ENCODE measurements at places on chromosomes 7 and 10.

GRCh38 chr10:28676326-28676967, 874 bp upstream of the BAMBI start:
- no peak for DNase-seq

GRCh38 chr7:142177869-142178268, 66.4 kb downstream of the MGAM2 start:
- no peak for DNase-seq

GRCh38 chr7:11633310-11633709, 198.7 kb downstream of the THSD7A start:
- DNase-seq, result no peak

GRCh38 chr10:29555091-29555745, 79.6 kb downstream of the SVIL start:
- DNase-seq, result no peak

DNA sequence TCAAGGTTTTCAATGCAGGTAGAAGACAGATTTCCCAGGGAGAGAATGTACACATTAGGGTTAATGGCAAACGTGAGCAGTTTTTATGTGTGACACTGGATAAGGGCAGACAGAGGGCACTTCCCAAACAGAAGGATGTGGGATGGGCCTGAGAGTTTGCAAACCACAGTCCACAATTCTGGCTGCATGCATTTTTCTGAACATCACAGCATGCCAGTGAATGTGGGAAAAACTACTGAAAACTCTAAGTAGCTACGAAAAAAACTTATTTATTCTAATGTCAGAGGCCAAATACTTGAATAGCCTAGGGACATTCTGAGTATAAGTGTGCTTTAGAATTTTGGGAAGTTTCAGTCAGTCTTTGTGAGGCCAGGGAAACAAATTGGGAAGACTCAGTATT, 145.9 kb downstream of the NRCAM start:
- no peak for DNase-seq

GRCh38 chr10:43040482-43041256, 36.2 kb upstream of the RET start:
- no peak for DNase-seq

DNA sequence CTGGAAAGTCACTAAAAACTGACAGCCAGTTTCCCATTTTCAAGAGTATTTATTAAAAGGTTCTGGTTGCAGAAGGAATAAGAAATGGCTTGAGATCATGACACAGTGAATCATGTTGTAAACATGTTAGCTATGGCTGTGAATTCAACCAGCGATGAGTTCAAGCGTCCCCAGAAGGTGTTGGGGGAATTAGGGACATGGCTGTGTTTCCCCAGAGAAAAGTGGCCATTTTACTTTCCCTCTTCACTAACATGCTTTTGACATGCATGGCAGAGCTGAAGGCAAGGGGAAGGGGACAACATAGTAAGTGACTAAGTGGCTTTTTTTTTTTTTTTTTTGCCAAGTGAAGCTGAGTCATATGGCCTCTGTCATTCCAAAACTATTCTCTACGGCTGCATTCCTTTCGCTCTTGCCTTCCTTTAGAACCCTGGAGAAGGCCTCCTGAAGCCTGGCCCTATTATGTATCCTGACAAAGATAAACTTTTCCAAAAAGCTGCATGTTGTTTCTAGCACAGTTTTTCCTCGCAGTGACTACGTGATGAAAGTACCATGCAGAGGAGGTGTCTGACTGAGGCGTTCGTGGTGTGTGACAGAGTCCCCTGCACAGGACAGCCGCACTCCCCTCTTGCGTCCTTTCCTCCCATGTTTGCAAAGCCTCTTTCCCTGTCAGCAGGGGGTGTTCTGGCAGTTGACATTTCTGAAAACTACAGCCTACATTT, 46.9 kb downstream of the EGFR start:
- no peak for DNase-seq

- no peak for DNase-seq
These were observed 39.4 kb upstream of the ARHGAP21 start for GRCh38 chr10:24762966-24763623.

- DNase-seq, result no peak
These were observed 29.8 kb downstream of the MTURN start for GRCh38 chr7:30164567-30164966.

DNA sequence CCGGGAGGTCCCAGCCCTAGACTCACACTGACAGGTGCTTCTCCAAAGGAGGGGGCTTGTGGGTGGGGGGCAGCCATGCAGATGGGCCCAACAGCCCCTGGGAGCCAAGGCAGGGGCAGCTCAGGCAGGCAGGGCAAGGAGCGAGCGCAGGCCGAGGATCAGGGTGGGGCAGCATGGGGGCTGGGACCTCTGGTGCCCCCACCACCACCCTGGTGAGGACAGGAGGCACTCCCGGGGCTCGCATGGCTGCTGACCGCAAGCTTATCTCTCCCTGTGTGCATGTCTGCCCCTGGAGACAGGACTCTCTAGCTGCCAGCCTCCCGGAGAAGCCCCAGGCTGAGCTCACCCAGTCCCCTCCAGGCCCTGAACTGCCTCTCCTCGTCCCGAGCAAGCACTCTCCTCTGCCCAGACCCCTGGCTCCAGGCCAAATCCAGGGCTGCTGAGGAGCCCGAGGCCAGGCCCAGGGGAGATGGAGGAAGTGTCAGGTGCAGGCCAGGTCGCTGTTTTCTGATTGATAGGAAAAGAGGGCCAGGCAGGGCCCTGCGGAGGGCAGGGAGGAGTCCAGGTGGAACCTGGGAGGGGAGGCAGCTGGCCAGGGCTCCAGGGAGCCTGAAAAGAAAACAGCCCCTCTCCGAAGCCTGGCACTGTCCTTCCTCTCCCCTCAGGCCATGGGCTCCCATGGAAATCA, 39.0 kb downstream of the PDGFA start:
- no peak for DNase-seq

DNA sequence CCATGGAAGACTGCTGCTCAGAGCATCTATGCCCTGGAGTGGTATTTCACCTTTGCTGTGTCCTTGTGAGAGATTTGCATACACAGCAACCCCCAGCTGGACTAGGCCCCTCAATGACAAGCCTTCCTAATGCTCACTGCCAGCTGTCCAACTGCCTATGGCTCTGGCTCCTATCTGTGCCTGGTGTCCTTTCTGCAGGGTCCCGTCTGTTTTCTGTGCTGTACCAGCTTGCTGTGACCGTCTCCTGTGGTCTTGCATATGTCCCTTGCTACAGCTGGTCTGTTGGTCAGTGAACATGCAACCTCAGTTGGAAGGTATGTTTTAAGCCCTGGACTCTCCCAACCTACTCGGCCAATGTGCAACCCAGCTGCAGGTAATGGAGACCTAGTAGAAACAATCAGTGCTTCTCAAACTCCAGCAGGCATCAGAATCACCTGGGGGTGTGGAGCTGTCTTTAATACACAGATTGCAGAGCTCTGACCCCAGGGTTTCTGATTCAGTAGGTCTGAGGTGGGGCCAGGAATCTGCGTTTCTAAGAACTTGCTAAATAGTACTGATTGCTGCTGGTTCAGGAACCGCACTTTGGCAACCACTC, 306.4 kb upstream of the ZNF32 start:
- no peak for DNase-seq

DNA sequence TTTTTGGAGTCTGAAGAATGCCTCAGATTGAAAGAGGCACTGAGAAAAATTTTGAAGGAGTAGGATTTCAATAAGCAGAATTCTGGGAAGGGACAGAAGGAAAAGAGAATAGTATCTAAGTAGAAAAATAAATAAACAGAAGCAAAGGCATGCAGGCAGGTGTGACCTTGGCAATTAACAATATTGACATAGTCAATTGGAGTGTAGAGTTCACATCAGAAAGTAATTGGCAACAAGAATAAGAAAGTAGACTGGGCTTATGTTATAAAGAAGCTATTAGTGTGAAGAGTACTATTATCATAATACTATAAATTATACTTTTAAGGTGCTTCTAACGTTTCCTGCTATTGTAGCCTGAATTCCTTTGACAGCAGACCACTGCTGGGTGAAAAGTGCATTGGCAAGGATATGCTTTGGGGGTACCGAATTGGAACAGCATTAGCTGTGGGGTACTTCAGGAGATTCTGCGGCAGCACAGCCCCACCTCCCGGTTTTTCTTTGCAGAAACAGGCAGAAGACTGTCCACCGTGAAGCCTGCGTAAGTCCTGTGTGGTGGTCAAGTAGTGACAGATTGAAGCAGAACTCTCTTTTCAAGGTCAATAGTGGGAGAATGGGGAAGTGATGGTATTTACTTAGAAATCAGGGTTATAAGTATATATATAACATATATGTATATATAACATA, 357.0 kb downstream of the THSD7A start:
- DNase-seq, result no peak

- no peak for DNase-seq
These were observed 194.8 kb downstream of the ABCA13 start for GRCh38 chr7:48366096-48366495.

- DNase-seq, result no peak
These were observed 6.5 kb downstream of the VPS41 start for GRCh38 chr7:38902449-38902848.

DNA sequence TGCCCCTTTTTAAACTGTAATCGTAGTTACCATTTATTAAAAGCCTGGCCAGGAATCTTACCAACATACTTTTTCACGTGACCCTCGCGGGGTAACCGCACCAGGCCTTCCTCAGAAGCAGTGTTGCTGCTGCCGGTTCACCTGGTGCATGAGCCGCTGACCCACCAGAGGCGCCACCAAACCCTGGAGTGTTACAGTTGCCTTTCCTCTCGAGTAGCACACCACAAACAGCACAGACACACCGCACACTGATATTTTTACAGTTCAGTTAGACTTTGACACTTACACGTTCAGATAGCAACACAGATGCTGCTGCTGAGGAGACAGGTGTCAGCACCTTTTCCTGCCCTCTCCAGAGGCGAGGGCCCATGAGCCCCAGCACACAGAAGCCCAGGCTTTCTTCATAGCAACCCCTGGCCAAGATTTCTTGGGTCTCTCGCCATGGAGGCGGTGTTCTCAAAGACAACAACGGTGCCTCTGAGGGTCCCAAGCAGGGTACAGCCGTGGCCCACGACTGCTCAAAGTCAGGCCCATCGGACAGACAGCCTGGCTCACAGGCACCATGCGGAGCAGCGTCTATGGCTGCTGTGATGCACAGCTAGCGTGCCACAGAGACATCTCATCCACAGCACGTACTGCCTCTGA, 123.1 kb downstream of the DIP2C start:
- DNase-seq, result no peak

- DNase-seq, result no peak
These were observed 7.1 kb downstream of the CDC14C start for GRCh38 chr7:48931481-48931880.

DNA sequence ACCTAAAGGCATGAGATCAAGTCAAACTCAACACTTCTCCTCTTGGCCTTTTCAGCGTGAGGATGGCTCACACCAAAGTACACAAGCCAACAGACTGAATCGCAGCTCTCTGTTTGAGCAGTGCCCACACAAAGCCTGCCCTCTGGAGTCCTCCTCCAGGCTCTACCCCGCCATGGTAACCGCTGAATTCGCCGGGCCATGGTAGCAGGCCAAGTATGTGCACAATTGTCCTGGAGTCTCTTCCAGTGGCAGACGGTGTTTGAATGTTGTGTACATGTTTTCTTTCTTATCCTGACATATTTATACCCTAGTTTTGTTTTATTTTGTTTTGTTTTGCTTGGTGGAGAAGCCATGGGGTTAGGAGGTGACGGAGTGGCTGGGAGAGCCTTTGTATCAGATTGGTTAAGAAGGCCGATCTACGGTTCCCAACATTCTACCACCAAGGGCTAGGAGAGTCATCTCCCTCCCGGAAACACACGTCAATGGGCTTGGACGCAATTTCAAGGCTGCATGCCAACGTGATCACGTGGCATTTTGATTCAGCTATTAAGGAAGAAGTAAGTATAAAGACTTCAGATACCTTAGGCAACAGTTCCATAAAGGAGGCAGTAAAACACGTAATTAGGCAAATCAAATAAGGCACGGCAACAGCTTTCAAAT, 12.1 kb upstream of the SHH start:
- DNase-seq, result no peak

Data from stimulated activated CD8-positive, alpha-beta memory T cell treated with anti-CD3 and anti-CD28 coated beads, Interleukin-7, amount 100 ng/mL, for 48 hours (primary cell).